Endodermal cell (in vitro differentiated cells): ENCODE measurements at places on chromosomes 12 and 14. TPM values are rescaled to one million over a fixed set of nuclear protein-coding genes. Genes with fewer than 3 reads are reported as not detected.

GRCh38 chr12:106289196-106289681 lies 13.3 kb upstream of the TCP11L2 start:
- DNase-seq = no peak

Gene TBC1D30
- 1.7 and 1.9 TPM in 2 replicates for total RNA-seq

- no peak for DNase-seq
These were observed 78.2 kb downstream of the HMGA2 start for GRCh38 chr12:65902500-65902899.

Gene ISCA2
- 46.6 to 59.8 TPM (median 58.1 TPM) in 3 replicates for total RNA-seq

DNA sequence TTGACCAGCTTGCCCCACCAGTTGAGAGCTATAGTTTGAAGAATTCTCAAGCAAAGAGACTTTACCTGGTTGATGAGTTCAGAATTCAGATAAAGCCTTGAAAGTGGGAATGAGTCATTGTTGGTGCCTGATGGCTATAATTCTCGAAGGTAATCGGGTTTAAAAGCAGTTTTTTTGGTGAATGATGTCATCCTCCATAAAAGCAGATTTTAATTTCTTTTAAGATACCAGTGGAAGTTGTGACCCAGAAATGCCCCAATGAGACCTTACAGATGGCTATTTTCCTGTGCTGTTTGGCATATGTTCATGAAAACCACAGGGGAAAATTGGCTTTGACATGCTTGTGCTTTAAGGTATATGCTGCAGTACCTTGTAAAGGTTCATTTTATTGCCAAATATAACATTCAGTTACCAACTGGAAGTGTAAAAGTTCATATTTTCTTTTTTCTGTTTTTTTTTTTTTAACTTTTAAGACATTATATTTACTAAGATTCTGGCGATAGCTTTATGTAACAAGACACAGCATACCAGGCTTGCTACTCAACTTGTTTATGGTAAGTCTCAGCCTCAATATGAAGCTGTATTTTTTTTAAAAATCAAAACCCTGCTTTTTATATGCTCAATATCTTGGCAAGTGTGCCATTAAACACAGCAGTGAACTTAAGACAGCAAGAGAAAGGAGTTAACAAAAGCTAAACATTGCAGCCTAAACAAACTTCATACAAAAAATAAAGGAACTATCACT lies 119.3 kb downstream of the LMNTD1 start:
- DNase-seq = no peak

DNA sequence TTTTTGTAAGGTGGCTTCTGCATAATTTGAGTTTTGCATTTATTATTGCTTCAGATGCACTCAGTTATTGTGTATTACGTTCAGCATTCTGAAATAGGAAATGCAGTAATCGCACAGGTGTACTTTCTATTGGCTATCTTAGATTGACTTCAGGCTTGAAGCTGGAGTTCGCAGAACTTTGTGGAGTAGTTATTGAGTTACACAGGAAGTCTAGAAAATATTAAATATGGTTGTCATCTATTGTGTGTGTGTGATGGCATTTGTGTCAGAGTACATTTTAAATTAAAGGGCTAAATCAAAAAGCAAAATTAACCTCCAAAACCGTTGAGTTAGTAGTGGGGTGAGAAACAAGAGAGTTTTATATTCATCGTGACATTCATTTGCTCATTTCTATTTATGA lies 2.7 kb downstream of the ARID2 start:
- DNase-seq = no peak

DNA sequence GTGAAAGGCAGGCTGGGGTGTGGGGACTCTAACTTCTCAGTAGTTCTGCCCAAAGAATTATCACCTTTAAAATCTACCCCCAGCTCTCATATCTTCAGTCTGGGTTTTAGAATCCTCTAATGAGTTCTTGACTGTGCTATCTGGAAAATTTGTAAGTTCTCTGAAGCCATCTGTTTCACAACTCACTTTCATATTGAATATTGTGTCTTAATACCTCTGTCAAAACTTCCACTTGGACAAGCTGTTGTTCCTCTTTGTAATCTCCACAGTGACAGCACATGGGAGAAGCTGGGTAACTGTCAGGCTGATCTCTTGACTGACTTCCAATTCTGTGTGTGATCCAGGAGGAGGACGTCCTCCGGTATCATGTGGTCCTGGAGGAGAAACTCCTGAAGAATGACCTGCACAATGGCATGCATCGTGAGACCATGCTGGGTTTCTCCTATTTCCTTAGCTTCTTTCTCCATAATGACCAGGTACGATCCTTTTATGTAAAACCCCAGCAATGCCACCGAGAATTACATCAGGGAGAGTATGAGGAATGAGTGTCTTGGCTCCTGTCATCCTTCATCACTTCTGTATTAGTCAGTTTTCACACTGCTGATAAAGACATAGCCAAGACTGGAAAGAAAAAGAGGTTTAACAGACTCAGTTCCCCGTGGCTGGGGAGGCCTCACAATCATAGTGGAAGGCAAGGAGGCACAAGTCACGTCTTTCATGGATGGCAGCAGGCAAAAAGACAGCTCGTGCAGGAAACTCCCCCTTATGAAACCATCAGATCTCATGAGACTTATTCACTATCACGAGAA lies 111.9 kb downstream of the STAB2 start:
- DNase-seq = no peak

GRCh38 chr12:129202109-129202814 lies 349.0 kb downstream of the GLT1D1 start:
- peak; percentile 48 for DNase-seq

DNA sequence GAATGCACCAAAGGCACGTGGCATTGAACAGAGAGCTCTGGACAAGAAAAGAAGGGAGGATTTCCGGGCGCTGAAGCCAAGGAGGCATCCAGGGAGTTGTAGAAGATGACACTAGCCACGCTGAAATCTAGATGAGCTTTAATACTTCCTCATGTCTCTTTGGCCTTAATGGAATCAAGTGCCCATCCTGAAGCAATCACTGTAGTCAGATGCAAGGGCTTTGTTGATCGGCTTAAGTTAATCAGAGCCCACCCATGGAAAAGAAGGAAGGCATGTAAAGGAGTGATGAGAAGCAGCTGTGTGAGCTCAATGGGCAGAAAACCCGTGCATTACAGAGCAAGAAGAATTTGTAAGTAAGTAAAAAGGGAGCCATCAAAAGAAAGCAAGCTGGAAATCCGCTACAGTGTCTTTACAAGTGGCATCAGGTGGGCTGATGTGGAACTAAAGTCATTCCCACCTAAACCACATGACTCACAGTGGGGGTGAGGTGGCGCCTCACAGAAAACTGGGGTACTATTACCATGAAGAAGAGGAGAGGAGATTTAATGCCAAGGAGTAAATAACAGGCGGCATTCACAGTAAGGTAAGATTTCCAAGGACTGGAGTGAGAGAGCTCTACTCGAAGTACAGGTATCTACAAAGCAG lies 48.4 kb downstream of the NDUFA12 start:
- DNase-seq = no peak

Gene E2F7
- 6.4 to 22.5 TPM (median 21.0 TPM) in 3 replicates for total RNA-seq

DNA sequence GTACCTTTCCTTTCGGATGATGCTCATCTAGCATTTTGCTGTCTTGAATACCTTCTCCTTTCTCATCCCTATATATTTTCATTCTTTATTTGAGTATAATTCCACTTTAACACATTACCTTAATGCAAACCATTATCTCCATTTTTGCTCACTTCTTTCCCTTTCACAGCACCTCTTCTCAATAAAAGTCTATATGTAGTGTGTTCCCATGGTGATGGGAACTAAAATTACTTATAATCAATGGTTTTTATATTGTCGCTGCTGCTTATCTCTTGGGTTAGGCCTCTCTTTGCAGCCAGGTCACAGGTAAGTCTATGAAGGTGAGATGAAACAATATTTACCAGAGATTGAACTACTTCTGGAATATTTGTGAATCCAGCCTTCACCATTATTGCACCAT lies 121.6 kb upstream of the FGD4 start:
- DNase-seq = no peak

Gene CEBPE
- not detected in 2 replicates for total RNA-seq

Gene TCL1A
- 1.3 and 1.8 TPM in 2 replicates for total RNA-seq
